ENCODE measurements at places on chromosomes 13 and 19. TPM values are rescaled to one million over a fixed set of nuclear protein-coding genes. Genes with fewer than 3 reads are reported as not detected.

GRCh38 chr19:58582985-58583384 lies 9.8 kb upstream of the MZF1 start:
- no peak for DNase-seq

DNA sequence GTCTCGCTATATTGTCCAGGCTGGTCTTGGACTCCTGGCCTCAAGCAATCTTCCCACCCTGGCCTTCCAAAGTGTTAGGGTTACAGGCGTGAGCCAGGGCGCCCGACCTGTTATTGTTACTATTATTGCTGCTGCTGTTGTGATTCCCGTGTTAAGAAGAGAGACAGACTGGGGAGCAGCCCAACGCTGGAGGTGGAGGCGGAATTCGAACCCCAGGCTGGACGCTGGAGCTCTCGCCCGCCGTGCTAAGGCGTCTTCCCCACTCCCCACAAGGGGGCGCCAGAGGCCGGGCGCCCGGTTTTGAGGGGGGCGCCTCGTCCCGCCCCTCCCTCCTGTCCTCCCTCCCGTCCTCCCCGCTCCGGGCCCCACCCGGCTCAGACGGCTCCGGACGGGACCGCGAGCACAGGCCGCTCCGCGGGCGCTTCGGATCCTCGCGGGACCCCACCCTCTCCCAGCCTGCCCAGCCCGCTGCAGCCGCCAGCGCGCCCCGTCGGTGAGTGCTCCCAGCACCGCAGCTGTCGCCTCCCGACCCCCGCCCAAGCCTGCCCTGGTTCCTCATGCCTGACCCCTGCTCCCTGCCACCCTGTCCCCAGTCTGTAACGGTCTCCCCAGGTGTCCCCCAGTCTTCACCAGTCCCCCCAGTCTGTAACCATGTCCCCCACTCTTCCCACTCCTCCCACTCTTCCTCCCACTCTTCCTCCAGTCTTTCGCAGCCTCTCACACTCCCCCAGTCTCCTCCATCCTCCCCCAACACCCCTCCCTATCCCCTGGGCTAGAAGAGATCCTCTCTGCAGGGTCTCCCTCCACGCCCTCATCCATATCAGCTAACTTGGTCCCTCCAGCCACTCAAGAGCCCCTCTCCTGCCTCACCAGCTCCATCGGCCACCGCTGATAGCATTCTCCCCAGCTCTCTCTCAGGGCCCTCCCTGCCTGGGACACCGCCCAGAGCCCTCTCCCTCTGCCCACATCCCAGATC lies at the start of gene EHD2:
Gene EHD2 (plus strand): TSS at position 377 of the 976 bp plus-strand sequence. CDS start 3,191 bp downstream, outside the sequence.
- peak; percentile 97 for DNase-seq

DNA sequence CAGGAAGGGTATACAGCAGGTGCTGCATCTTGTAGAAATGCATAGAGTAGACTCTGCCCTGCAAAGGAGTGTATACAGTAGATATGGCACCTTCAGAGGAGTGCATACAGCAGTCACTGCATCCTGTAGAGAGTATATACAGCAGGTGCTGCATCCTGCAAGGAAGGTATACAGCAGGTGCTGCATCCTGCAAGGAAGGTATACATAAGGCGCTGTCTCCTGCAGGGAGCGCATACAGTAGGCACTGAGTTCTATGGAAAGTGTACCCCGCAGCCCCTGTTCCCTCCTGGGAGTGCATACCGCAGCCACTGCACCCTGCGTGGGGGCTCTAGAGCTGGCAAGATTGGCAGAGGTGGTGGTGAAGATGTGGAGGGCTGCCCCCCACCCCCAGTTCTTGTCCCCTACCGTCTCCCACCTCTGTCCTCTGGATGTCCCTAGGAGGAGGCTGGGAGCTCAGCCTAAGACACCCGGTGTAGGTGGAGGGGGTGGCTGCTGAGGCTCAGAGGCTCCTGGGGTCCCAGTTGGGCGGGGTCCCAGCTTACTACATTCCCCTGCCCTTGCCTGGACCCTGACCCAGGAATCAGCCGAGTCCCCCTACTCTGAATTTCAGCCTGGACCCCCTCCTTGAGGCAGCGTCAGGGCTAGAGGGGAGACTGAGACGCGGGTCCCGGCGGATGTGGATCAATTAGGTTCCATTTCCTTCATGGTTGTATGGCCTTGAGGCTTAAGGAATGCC lies 2.3 kb upstream of the ADAMTSL5 start:
- DNase-seq, result peak; percentile 87

GRCh38 chr19:35267818-35268535 lies 785 bp upstream of the USF2 start:
- peak; percentile 100 for DNase-seq

GRCh38 chr19:13764821-13765394 lies 586 bp downstream of the MRI1 start:
- peak; percentile 90 for DNase-seq

Gene TNFSF9
- total RNA-seq, result 12.7 TPM

- no peak for DNase-seq
Observed at GRCh38 chr13:21894703-21895699, 224.1 kb downstream of the FGF9 start.

Gene ZNF541
- under 0.01 TPM for total RNA-seq

GRCh38 chr13:32883474-32883873 lies 132.7 kb upstream of the KL start:
- DNase-seq, result no peak
